CD4-positive, alpha-beta T cell treated with Interleukin-6 at 100 ng/mL for 8 hours (primary cell): ENCODE measurements at places on chromosomes 4 and X.

- no peak for DNase-seq
These were observed 12.0 kb downstream of the HMX1 start for GRCh38 chr4:8859550-8860095.

GRCh38 chrX:134249241-134249640 is 12.3 kb downstream of the CCDC160 start:
- no peak for DNase-seq

- no peak for DNase-seq
These were observed 113.0 kb upstream of the SH3RF1 start for GRCh38 chr4:169383724-169384123.

GRCh38 chrX:555725-556666 is 74.6 kb upstream of the SHOX start:
- no peak for DNase-seq

- DNase-seq: peak; percentile 73
These were observed at the start of gene RBMX2 for GRCh38 chrX:130401415-130402207. RBMX2 (plus strand) TSS chrX:130401987; CDS start chrX:130402033, 46 bp downstream.

DNA sequence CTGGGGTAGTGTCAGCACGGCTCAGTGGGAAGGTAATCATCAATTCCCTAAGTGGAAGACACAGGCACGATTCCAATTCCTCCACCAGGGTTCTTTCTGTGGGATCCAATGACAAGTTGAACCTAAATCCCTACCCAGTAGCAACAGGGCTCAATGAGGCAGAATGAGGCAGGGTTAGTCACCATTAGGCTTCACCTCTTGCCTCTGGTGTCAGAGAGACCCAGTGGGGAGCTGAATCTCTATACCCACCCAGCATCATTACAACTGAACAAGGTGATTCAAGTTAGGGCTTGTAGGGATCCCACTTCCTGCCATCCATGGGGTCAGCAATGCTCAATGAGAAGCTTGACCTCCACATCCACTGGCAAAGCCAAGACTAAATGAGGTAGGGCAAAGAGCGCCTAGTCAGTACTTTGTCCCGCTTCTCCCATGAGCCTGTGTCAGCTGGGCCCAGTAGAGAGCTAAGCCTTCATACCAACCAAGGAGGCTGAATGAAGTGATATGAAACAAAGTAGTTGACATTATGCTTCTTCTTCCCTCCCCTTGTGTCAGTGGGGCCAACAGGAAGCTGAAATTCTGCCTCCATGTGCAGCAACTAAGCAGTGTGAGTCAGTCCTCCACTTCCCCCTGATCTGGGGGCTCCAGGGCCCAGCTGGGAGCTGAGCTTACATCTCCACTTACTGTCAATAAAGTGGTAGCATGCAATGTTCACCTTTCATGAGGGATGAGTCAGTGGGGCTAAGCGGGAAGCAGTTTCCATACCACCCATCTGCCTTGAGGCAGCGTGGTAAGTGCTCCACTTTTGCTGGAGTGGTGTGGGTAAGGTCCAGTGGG is 36.4 kb upstream of the RBM41 start:
- DNase-seq: peak; percentile 2

GRCh38 chr4:186451982-186452381 is 103.4 kb downstream of the MTNR1A start:
- DNase-seq: no peak

DNA sequence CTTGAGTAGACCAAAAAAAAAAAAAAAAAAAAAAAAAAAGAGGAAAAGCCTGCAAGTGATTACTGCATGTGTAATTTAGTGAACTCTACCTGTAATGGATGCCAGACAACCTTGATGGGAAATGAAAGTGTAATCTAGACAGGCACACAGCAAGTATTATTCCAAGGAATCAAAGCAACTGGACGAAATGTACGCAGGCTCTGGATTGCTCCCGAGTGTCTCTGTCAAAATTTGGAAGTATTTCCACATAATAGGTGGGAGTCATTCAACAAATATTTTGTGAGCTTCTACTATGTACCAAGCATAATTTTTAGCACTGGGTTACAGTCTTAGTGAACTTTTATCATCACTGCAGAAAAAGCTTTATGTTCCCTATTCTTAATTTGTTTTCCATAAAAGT is 64.2 kb downstream of the LIMCH1 start:
- no peak for DNase-seq

DNA sequence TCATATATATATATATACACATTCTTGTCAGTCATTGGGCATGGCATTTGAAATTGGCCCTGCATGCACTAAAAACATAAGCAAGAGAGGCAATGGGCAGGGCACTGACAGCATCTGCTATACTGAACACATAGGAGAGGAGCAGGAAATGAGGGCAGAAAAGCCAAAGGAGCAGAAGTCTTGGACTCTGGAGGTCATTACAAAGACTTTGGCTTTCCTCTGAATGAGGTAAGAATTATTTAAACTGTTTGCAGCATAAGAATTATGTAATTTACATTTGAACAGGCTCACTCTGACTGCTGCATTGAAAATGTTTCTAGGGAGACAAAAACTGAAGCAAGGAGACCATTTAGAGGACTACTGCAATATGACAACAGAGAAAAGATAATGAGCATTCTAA is 396.5 kb downstream of the PRDM5 start:
- DNase-seq: no peak

GRCh38 chrX:134480061-134480460 is 20.1 kb downstream of the HPRT1 start:
- DNase-seq: no peak

GRCh38 chrX:104254442-104255115 is at the start of gene ESX1:
ESX1 (minus strand) TSS chrX:104254933; CDS start chrX:104254849, 84 bp downstream.
- DNase-seq: no peak

GRCh38 chr4:6322761-6323566 is 53.3 kb downstream of the WFS1 start:
- no peak for DNase-seq

- no peak for DNase-seq
These were observed 32.4 kb downstream of the CASP3 start for GRCh38 chr4:184616633-184617551.

- DNase-seq: no peak
These were observed 356.7 kb upstream of the RPS6KA3 start for GRCh38 chrX:20623448-20623847.

DNA sequence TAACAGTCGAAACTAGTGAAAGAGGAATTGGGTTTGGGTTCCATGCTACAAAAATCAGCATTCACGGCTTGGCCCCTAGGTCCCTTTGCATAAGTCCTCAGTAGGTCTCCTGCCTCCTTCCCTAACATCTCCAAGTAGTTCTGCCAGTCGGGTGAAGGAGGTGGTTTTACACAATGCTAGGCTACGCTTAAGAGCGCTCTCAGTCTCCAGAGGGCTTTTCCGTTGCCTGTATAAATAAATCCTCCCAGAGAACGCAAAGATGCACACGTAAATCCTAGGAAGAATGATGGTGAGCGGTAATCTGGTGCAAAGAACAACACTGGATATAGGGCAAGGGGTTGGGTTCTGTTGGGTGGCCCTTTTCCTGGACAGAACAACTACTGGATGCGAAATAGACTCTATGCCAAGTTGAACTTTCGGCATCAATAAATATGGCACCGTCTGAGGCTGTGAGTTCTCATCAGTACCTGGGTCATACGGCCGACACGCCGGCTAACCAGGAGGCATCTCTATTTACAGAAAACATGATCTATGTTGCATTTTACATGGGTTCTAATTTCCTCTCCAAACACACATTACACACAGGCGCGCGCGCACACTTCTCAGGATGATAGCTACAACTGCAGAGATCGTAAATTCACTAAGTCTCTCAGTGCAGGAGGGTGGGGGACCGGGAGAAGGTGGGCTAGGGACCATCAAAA is 1.3 kb downstream of the CAMK2D start:
- DNase-seq: peak; percentile 25

DNA sequence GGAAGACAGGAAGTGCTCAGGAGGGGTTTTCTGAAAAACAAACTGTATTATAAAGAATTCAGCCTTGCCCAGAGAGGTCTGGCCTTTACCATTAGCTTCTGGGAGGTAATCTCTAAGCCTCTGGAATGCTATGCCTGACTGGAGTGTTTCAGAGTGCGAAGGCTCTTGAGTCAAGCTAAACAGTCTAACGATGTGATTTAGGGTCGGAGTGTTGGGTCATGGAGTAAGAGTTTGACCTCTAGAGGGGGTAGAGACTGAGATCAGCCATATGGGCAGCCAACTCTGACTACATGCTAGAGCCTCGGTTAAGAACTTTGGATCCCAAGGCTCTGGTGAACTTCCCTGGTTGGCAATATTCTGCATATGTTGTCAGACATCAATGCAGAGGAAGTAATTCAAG is 15.0 kb downstream of the BOD1L1 start:
- no peak for DNase-seq

DNA sequence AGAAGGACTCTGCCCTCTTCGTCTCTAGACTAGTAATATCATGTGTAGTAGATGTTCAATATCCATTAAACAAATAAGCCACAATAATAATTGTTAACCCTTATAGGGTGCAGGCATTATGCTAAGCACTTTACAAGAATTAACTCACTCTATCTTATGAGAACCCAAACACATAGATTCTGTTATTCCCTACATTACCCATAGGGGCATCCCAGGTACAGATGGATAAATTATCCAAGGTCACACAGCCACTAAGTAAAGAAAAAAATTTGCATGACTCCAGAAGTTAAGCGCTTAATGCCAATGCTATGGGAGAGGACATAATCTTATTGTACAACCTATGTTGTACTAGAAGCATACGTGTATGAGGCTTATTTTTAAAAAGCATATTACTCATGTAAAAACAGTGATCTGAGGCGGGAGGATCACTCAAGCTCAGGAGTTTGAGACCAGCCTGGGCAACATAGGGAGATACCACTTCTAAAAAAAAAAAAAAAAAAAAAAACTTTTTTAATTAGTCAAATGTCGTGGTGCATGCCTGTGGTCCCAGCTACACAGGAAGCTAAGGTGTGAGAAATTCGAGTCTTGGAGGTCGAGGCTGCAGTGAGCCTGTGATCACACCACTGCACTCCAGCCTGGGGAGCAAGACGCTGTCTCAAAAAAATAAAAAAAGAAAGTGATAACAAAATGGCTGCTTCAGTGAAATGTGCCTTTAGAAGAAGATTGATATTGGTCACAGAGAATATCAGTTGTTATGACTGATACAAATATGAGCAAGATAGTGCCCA is 13.6 kb downstream of the LDB2 start:
- no peak for DNase-seq

DNA sequence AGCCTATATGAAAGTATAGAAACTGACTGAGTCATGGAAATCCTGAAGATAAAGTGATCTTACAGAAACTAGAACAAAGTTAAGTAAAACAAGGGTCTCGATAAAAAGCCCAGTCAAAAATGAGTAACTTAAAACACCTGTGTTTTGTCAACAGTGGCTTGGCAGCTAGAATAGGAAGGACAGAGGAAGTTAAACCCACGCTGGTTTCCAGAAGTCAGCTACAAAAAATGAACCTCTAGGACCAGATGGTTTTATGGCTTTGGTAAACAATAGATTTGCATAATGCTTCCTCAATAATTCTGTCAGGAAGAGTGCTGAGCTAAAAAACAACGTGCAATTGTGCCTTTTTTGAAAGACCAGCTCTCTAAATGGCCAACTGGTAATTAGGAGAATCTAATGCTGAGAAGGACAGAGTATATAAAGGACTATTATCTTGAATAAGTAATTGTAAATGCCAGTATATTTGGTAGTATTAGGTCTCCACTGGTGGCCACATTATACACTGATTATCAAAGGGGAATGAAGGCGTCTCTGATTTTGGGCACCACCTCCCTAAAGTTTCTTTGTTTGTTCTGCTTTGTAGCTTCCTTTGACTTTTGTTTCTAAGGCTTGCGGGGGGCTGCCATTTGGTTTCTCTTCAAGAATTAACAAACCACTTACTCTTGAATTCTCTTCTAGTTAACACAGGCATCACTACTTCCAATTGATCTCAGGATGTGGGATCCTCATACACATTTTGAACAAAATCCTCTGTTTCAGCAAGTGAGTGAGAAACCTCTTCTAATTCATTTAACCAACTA is 72.2 kb upstream of the PPP3CA start:
- no peak for DNase-seq

- no peak for DNase-seq
These were observed 208.8 kb downstream of the COX18 start for GRCh38 chr4:72860766-72861165.
